ENCODE measurements at places on chromosomes 5 and 9.

DNA sequence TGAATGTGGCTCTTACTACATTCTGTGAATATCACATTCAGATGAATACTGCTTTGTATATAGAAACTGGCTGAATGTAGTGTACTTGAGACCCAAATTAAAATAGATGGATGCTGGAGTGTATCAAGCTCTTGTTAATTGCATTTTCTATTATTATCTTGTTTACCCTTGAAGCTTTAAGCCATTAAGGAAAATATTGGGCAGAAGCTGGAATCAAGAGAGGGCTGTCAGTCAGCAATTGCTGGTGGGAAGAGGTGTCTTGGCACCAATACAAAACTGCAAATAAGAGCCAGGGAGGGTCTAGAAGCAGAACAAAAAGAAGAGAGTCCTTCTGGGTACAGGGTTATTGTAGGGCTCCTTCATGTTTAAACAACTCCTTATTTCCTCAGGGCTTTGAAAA, 38.8 kb downstream of the MUSK start:
- no peak for DNase-seq

DNA sequence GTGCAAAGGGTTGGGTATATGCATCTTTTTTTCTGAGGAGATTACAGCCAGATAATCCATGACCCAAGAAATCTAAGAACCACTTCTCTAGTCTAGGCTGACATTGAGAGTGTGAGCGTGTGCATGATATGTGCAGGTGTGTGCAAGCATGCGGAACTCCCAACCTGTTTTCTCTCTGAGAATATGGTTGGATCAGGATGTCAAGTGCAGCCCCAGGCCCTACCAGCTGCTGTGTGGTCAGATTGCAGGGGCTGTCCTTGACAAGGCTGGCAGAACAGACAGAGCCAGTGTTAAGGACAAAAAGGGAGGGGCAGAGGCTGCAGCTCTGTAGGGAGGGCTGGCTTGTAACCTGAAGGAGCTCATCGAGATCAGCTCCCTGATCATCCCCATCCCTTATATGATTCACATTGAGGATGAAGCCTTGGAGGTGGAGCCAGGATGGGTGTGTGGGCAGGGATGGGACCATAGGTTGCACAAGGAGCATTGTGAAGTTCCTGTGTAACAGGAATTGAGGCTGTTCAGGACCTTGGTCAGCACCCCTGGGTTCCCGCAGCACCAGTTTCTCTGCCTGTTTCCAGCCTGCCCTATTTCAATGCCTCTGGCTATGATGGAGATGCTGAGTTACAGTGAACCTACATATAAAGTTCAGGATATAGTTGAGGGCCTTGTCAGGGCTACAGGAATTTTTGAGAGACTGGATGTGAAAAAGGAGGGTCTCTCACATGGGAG, 52.6 kb upstream of the ARAP3 start:
- peak; percentile 63 for DNase-seq

- no peak for DNase-seq
Measured at GRCh38 chr5:32586276-32586599, 881 bp downstream of the SUB1 start.

GRCh38 chr5:132261881-132262845, 4.7 kb downstream of the PDLIM4 start:
- no peak for DNase-seq

DNA sequence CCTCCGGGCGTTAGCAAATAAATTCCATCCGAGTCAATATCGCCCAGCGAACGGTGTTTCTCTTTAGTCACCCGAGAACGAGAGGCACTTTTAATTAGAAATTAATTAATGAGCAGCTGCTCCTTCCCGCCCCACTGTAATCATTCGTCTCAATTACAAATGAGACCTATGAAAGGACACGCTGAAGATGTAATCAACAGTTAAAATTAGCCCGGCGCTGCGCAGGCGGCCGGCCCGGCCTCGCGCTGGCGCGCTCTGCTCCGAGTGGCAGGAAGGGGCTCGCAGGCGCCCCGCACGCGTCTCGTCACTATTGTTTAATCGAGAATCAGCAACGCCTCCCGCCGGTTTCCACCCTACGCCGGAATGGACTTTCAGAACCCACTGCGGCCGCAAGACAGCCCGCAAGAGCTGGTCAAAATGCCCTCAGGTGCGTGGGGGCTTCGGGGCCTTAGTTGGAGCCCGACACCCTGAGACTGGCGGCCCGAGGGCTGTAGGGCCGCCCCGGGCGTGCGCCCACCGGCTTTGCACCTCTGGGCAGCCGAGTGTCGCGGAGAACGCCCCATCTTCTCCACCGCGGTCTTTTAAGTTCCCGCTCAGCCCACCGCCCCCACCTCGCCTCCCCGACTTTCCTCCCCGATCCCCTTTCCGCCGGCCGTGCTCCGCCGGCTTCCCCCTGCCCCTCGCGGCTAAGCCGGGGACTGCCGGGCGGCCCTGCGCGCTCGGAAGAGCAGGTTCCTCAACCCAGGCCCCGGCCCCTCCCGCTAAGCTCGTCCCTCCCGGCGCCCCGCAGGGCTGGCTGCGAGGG, 597 bp upstream of the IRX4 start:
- no peak for DNase-seq

GRCh38 chr9:80503671-80504281, 932.0 kb downstream of the TLE4 start:
- no peak for DNase-seq

DNA sequence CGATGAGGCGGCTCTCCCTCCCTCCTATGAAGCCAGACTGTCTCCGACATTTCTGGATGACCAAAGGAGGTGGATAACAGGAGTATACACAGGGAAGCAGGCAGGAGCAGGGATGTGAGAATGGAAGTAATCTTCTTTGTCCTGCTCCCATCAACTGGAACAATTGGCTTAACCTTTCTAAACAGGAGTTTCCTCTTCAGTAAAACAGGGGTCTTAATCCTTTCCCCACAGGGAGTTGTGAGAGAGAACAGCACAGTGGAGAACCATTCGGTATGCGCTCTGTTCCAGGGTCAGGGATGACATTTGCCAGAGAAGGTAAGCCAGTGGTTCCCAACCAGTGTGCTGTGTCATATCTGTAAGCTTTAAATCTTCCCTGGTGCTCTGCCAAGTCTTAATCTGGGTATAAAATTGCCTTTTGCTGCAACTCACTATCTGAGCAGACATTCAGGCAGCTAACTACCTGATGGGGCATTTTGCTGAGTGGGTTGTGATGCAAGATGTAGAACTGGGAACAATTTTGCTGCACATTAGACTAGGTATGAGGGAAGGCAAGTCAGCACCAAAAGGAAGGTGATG, 294.8 kb upstream of the KIF2A start:
- no peak for DNase-seq

- DNase-seq: no peak
Measured at GRCh38 chr5:69528035-69528434, 32.0 kb upstream of the GTF2H2C start.

DNA sequence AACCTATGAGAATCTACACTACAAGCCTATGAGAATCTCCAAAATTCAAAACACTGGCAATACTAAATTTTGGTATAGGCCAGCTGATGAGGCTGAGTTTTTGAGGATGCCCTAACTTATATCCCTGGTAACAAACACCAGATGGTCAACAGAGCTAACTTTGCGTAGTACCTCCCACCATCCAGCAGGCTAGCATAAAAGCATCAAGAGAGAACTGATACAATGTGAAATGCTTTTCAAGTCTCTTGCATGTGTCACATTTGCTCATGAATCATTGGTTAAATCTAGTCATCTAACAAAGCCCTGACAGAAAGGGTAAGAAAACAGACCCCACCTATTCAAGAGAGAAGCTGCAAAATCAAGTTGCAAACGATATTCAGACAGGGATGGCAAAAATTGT, 1609.7 kb upstream of the CDH9 start:
- no peak for DNase-seq

DNA sequence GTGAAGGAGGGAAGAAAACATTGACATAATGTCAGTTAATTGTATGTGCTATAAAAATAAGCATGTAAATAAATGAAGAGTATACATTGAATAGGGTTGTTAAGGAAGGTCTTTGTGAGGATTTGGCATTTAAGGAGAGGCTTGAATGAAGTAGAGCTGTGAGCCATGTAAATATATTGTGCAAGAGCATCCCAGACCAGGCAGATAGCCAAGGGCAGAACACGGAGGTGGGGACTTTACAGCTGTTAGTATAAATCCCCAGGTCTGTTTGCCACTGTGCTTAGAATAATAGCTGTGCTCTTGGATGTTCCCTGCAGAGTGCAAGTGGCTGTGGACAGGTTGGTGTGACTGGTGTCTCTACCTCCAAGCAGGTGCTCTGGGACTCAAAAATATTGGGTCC, 211.7 kb downstream of the LRRC70 start:
- DNase-seq: peak; percentile 16

GRCh38 chr9:100479820-100480219, 6.9 kb downstream of the TMEFF1 start:
- no peak for DNase-seq

- no peak for DNase-seq
Measured at GRCh38 chr5:149774906-149775305, 44.8 kb downstream of the PPARGC1B start.

DNA sequence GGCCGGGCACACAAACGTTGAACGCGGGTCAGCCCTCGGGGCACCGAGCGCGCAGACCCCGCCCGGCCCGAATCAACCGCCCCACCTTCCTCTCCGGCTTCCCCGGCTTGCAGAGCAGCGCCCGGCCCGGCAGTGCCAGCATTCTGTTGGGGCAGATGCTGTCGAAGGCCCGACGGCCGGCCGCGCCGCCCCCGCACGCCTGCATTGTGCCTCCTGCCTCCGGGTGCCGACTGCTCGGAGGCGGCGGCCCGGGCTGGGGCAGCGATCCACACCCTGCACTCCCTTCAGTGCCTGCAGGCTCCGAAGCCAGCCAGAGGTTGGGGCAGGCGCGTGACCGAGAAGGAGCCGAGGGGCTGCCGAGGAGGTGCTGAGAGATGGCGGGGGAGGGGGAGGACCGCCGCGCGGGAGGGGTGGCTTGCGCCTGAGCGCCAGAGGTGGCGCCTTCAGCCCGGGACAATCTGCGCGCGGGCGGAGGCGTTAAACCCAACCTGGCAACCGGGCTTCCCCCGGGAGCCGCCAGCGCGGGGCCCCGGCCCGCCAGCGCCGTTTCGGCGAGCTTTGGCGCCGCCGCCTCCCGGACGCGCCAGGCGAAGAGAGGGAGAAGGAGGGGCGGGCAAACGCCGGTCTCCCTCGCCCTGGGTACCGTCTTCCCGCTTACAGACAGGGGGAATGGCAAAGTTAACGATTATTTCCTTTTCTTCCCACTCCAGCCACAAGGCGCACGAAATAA, at the start of gene MCIDAS:
MCIDAS (minus strand) TSS at position 382 of the 730 bp plus-strand sequence; CDS start at position 205, 177 bp downstream.
- peak; percentile 25 for DNase-seq

- DNase-seq: no peak
Measured at GRCh38 chr5:150847334-150847695, 994 bp downstream of the IRGM start.

DNA sequence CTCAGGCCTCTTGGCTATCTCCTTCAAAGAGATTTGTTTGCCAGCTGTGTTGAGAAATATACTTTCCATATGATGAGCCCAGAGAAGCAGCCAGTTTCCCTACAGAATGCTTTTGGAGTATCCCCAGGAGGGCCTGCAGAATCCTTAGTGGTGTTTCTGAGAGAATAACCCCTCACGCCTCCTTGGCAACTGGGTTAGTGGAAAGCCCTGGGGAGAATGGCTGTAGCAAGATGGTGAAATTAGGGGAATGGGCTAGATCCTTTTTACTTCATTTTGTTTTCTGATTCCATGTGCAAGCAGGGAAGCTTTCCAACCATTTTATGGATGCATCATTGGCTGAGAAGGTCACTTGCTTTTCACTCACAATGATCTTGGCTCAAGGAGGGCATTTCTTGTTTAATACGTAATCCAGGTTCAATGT, 364.6 kb downstream of the DMRT2 start:
- DNase-seq: no peak

- DNase-seq: no peak
Measured at GRCh38 chr5:146873186-146873917, 5.2 kb downstream of the PPP2R2B start.

DNA sequence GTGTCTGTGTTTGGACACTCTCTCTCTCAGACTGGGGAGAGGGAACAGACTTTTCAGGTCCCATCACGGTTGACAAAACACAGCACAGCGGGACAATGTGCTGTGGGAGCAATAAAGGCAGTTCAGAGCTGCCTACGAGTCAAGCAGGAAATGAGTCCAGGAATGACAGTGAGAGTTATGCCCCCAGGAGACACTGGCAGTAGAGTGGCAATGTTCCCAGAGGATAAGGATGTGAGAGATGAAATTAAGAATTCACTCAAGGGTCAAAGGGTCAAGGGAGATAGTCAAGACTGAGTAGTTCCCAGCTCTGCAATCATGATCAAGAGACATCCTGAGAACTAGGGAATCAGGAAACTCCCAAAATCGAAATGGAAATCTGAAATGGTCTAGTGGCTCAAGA, 156.1 kb downstream of the LURAP1L start:
- DNase-seq: no peak

DNA sequence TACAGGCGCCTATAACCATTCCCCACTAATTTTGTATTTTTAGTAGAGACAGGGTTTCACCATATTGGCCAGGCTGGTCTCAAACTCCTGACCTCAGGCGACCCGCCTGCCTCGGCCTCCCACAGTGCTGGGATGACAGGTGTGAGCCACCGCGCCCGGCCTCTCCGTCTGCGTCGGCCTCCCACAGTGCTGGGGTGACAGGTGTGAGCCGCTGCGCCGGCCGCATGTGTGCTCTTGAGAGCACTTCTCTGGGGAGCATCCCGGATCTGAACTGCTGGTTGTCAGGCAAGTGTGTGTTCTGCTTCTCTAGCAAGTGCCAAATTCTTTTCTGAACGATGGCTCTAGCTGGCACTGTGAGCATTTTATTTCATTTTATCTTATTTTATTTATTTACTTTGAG, 3.7 kb upstream of the ENTPD2 start:
- no peak for DNase-seq

DNA sequence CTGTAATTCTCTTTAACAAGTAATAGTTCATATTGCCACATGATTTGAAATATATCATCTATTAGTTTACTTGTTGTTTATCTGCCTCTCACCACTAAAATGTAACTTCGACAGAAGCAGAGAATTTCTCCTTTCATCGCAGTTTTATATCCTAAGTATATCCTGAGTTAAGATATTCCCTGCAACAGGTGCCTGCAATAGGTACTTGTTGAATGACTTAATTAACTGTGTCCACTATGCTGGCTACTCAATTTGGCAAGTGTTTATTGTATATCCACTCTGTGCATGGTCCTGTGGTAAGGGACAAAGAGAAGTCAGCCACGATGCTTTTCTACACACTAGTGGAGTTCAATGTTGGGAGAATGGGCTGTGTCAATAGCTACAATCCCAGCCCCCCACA, 108.5 kb downstream of the PSAT1 start:
- DNase-seq: no peak

GRCh38 chr5:178422400-178422775, 167.8 kb downstream of the COL23A1 start:
- DNase-seq: no peak

GRCh38 chr9:77290373-77290772, 113.0 kb downstream of the VPS13A start:
- no peak for DNase-seq

GRCh38 chr5:83509540-83509939, 38.0 kb downstream of the VCAN start:
- DNase-seq: peak; percentile 57

- peak; percentile 39 for DNase-seq
Measured at GRCh38 chr9:124399323-124399967, 15.8 kb downstream of the PSMB7 start.

Data from fibroblast of villous mesenchyme (primary cell).